Thyroid gland (tissue), 4 donors: ENCODE measurements at places on chromosomes 5 and 9. TPM values are rescaled to one million over a fixed set of nuclear protein-coding genes. Genes with fewer than 3 reads are reported as not detected.
A peak's percentile ranks its signal among the peaks of the same experiment; 100 is the strongest.

DNA sequence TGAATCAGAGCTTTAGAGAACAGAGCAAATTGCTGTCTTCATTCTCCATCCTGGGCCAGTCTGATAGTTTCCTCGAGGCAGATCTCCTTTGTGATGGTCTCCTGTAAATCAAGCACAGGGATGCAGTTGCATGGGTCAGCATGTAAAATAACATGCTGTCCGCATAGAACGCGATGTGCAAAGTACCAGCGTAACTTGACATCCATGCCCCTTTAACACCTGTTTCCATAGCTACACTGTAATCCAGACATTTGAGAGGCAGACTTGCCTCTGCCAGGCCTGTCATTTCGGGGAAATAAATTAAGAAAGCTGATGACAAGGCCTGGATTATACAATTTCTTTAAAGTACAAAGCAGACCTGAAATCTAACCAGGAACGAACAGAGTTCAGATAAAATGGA, 413.5 kb downstream of the TLE4 start:
- DNase-seq: no peak
- H3K27me3 ChIP-seq: no peaks in the 10 kb centered on the region
- H3K4me1 ChIP-seq: no peaks in the 10 kb centered on the region
- no peak overlapping the region for H3K4me3 ChIP-seq
- H3K36me3 ChIP-seq: no peaks in the 10 kb centered on the region

DNA sequence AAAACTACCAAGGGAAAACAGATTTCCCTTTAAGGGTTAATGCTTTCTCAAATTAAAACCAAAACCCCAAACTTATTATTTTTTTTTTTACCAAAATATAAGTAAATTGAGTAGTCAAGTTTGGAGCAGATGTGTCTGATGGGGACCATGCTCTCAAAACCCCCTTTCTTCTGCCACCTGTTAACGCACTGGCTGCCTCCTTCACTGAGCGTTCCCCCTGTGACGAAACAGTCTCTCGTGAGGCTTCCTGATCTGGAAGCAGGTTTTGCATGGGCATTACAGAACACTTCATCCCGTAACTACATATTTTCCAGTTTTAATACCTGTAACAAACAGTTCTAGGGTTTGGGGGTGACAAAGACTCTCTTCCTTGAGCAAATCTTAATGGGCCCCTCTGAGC, 59.4 kb downstream of the ANKH start:
- no peak overlapping the region for H3K4me3 ChIP-seq
- no peak for DNase-seq
- H3K27me3 ChIP-seq: no peaks in the 10 kb centered on the region
- no peaks in the 10 kb centered on the region for H3K36me3 ChIP-seq
- peaks cover 8% of the 10 kb centered on the region for H3K4me1 ChIP-seq

DNA sequence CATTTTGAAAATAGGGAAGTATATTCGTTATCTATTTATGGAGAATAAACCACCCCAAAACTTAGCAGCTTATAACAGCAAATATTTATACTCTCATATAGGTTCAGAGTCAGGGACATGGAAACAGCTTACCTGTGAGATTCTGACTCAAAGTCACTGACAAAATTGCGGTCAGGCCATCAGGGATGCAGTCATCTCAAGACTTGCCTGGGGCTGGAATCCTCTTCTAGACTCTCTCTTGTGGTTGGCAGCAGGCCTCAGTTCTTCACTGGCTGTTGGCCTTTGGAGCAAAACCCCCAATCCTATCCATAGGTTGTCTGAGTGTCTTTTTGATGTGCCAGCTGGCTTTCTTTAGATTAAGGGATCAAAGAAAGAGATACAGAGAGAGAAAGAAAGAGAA, 275.6 kb downstream of the SEC61B start:
- no peak for DNase-seq

DNA sequence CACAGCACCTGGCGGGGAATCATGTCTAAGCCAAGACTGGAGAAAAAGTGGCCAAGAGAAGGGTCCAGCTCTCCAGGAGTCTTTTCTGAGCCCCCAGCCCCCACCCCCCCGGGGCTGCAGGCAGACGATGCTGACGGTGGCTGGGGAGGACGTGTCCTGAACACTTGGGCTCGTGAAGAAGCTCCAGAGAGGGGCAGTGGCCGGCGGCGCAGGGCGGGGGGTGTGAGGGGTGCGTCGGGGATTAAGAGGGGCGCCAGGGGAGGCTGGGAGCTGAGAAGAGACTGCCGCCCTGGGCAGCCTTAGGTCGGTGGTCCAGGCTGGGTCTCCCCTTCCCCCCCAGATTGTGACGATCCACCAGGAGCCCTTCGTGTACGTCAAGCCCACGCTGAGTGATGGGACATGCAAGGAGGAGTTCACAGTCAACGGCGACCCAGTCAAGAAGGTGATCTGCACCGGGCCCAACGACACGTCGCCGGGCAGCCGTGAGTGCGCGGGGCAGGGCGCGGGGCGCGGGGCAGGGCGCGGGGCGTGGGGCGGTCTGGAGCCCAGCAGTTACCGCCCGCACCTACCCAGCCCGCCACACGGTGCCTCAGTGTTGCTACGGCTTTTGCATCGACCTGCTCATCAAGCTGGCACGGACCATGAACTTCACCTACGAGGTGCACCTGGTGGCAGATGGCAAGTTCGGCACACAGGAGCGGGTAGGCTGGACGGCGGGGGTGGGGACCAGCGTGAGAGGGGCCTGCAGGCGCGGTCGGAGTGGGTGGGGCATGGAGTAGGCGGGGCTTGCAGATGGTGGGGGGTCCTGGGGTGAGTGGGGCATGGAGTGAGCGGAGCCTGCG, 8.9 kb downstream of the LRRC26 start:
- no peak overlapping the region for H3K27ac ChIP-seq
- H3K36me3 ChIP-seq: no peaks in the 10 kb centered on the region
- no peak for DNase-seq
- peaks cover 9% of the 10 kb centered on the region for H3K4me1 ChIP-seq
- H3K4me3 ChIP-seq: no peak overlapping the region

DNA sequence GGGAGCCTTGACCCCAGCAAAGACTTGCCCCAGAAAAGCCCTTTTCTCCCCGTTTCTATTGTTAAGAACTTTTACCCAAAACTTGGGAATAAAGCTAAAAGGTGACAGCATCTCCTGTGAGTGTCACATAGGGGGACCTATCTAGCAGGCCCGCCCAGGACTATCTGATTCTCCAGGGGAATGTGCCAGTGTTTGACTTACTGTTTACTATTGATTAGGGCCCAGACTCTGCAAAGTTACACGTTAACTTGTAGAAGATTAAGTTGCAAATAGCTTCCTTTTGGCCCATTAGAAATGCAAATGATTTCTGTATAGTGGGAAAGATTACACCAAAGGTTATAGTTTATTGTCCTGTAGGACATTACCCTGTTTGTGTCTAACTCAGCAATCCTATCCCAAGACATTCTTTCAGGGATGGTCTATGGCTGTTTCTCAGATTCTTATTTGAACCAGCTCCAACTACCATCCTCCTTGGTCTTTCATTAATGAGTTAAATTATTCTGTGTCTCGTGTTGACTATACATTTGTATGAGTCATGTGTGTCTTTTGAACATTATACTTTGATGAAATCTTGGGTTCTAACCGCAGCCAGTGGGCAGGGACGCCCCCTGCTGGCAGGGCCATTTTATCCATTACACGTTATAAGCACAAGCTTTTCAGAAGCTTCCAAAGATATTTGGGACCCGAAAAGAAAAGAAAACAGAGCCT, 60.7 kb downstream of the HRH2 start:
- no peaks in the 10 kb centered on the region for H3K4me1 ChIP-seq
- no peaks in the 10 kb centered on the region for H3K36me3 ChIP-seq
- no peak overlapping the region for H3K4me3 ChIP-seq
- H3K27ac ChIP-seq: no peak overlapping the region
- H3K27me3 ChIP-seq: no peaks in the 10 kb centered on the region

The ADAMTS2 gene
- total RNA-seq: 5.6 TPM

GRCh38 chr9:129237164-129237611, 59.1 kb upstream of the IER5L start:
- H3K4me1 ChIP-seq: no peaks in the 10 kb centered on the region
- no peaks in the 10 kb centered on the region for H3K27me3 ChIP-seq
- H3K27ac ChIP-seq: no peak overlapping the region
- H3K4me3 ChIP-seq: no peak overlapping the region
- DNase-seq: no peak

DNA sequence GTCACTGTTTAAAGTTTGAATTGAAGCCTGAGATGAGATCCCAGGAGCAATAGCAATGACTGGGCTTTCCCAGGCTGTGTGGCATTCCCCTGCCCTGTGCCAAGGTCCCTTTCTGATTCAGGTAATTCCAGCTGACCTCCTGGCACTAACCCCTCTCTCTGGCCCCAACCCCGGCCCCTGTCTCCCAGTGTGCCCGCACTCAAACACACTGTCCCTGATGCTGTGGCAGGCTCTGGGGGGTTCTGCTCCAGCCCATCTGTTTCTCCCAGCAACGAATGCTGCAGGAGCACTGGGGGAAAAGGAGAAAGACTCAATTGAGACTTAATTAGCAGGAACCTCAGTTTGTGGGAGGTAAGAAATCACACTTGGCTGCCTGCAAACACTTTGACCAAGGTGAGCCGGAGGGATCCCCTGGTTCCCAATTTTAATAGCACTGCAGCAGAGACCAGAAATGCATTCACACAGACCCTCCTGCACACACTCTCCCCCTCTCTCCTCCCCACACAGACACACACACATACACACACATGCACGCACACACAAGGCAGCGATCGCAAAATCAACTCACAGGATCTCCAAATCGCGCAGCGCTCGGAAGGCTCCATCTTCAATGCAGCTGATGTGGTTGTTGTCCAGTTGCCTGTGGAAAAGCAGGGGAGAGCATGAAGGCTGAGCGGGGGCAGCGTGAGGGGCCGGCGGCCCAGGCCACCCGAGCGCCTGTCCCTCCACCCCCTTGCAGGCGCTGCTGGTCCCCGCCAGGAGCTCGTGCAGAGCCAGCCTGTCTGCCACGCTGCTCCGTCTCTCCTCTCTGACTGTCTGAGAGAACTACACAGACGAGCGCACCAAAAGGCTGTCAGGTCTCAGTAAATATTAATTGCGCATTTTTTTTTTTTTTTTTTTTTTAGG, 265.1 kb upstream of the PANK3 start:
- H3K4me1 ChIP-seq: no peaks in the 10 kb centered on the region
- no peaks in the 10 kb centered on the region for H3K27me3 ChIP-seq
- no peaks in the 10 kb centered on the region for H3K36me3 ChIP-seq
- H3K4me3 ChIP-seq: no peak overlapping the region
- H3K27ac ChIP-seq: no peak overlapping the region

GRCh38 chr5:10485142-10485795, 43.6 kb downstream of the ROPN1L start:
- H3K27me3 ChIP-seq: no peaks in the 10 kb centered on the region
- H3K4me3 ChIP-seq: no peak overlapping the region
- H3K27ac ChIP-seq: peak overlapping the region; percentile 24
- DNase-seq: peak; percentile 18
